ENCODE measurements at places on chromosomes 7 and 10.

DNA sequence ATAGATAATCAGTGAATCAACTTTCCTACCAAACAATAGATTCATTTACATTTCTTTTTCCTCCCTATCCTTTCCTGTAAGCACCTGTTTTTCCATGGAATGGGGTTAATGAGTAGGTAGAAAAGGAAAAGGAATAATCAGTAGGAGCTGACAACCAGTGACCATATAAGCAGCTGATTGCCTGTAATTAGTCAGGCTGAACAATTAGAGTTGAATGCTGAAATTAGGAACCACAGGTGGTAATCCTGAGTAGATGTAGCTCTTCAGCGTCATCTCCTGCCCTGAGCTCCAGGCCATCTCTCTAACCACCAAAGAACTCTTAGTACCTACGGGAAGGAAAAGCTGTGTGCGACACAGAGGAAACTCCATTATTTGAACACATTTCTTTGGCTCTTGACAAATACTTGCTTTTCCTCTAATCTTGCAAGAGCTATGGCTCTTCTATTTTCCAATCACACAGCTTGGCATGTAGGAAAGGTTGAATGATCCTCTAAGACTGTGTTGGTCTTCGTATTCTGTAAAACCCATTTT is 63.8 kb downstream of the KLHDC10 start:
- DNase-seq = no peak

- DNase-seq = peak; percentile 1
Observed at GRCh38 chr7:27171325-27171636, 2.8 kb downstream of the HOXA10 start.

GRCh38 chr7:155995183-155995612 is 182.9 kb upstream of the SHH start:
- no peak for DNase-seq

DNA sequence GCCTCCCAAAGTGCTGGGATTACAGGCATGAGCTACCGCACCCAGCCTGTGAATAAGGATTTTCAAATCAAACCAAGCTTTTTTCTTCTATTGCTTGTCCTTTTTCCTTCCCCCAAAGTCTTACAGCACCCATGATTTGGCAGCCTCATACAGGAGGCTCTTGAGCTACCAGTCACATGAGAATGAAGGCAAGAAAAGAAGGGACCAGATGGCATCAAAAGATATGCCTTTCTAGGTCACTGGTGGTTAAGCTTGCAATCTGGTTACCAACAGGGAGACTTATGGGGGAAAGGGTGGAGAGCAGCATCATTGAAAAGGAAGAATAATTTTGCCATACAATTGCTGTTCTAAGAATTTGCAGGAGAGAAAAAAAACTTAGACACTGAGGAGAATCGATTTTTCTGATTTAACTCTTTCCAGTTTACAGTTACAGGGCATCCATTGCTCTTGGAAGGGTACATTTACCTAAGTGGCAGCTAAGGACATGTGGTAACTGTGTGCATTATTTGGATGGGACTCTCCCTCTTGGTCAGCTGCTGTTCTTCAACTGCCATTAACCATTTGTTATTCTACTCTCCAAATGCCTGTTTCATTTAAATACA is 29.5 kb downstream of the SMNDC1 start:
- DNase-seq = no peak

DNA sequence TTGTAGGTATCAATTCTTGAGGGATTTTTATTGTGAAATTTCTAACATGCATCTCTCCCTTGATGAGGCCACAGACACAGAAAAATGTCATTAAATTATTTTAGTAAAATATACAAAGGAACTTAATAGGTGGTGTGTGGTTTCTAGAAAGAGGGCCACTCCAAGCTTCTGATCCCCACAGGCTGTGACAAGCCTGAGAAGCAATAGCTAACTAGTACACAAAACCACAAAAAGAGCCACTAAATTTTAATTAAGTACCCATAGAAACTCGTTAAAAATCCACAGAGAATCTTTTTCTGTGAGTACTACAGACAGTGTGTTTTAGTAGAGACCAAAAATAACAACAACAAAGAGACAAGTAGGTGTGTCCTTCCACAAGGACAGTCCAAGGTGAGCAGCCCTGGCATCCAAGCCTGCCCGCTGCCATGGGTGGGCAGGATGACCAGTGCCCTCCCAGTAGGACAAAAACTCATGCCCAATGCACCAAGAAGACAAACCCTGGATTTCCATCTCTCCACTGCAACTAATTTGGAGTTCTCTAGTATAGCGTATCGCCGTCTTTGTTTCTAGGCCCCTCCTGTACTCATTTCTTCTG is 81.0 kb downstream of the RNF216 start:
- DNase-seq = no peak

GRCh38 chr10:28687683-28688001 is 10.3 kb downstream of the BAMBI start:
- no peak for DNase-seq

DNA sequence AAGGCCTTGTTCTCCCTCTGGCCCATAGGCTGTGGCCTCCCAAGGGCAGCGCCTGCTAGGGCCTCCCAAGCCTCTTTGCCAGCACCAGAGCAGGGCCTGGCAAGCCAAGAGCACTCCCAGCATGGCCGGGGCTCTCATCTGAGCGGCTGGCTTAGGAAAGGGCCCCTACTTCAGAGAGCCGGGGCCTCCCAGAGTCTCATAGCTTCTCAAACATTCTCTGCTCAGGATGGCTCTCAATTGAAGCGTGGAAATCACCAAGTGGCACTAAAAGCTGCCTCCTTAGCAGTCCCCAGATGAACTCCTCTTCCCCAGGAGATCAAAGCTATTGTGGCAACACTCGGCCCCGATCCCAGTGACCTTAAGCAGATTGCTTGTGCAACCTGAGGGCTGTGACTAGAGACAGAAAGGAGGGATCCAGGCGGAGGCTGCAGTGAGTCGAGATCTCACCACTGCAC is 69.4 kb downstream of the FAM53B start:
- no peak for DNase-seq

GRCh38 chr7:66748791-66749190 is 8.3 kb downstream of the RABGEF1 start:
- no peak for DNase-seq

DNA sequence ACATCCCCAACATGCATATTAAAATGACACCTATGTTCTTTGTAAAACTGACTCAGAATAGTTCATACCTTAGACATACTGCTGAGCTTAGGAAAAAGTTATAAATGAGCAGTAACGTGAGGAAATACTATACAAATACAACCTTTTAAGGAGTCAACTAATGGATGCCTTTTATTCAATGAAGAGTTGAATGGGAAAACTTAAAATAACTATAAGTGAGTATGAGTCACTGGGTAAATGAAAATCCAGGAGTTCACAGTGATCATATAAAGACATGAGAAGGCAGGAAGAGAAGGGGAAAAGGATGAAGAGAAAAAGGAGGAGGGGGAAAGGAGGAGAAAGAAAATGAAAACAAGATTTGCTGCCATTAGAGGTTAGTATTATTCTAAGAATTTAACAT is 157.8 kb upstream of the PCDH15 start:
- no peak for DNase-seq

DNA sequence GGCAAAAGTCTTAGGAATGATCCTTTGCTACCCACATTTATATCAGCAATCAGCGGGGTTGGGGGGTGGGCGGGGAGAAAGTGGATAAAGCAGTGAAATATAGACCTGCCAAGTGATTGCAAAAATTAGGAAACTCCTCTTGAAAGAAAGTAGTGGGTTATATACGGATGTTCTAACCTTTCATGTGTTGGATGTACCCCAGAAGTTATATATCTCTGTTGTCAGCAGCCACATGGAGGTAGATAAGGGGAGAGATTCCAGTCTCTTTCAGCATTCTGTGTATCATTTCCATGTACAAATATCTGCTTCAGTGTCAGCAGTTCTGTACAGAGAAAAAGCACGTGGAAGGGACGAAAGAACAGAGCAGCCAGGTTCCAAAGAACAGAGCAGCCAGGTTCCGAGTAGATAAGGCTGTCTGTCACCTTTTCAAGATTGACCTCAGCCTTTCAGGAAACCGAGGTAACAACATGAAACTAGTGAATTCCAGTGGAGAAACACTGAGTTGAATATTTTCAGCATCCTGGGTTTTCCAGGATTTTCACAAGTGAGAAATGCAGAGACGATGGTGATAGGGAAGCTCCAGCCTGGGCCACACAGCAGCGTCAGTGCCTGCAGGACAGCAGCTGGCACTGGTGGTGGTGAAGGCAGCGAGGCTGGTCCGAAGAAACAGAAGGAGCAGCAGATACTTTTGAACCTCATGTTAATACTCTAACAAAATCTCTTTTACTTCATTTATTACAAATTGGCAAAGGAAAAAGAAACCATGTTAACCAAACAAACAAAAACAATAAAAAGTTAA is 212.3 kb downstream of the C7orf25 start:
- no peak for DNase-seq

DNA sequence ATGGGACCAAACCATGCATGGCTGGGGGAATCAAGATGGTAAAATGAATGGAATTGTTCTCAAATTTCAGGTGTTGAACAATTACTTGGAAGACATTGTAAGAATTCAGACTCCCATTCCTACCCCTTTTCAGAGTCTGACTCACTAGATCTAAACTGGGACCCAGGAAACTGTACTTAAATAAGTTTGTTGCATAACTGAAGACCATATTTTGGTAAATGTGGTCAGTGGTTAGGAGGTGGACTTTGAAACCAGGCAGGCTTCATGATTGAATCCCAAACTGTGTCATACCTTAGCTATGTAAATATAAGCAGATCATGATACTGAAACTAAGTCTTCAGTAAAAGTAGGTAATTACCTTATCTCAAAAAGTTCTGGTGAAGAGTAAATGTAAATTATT is 41.7 kb downstream of the ZWINT start:
- DNase-seq = no peak

GRCh38 chr10:133044401-133044811 is 43.3 kb upstream of the ADGRA1 start:
- DNase-seq = no peak

GRCh38 chr7:92615861-92616260 is 25.7 kb upstream of the FAM133B start:
- DNase-seq = no peak

DNA sequence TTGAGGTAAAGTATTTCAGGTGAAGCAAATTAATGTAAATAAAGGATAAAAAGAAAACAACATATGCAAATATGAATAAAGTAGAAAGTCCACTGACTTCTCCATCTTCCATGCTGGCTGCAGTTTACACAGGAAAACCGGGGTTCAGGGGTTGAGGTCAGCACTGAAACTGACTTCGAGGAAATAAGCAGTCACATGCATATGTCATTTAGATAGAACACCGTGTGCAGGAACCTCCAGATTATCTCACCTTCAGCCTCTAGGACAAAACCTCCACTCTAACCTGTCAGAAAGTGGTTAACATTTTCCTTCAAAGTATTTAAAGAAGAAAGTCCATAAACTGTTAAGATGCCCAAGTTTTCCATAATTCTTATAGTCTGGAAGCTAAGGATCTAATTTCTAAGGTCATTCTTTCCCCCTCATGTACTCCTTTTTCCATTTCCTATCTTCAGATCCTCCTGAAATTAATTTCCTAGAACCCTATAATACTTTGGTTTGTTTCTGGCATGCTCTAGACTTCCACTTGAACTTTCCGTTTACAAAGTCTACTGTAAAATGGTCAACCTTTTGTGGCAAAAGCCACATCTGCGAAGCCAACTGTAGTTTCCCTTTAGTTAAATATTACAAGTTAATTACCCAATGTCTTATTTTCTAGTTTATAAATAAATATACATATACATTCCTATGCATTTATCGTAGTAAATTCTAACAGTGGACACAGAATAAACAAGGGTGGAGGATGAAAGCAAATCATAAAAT is 173.3 kb downstream of the RAPGEF5 start:
- no peak for DNase-seq

DNA sequence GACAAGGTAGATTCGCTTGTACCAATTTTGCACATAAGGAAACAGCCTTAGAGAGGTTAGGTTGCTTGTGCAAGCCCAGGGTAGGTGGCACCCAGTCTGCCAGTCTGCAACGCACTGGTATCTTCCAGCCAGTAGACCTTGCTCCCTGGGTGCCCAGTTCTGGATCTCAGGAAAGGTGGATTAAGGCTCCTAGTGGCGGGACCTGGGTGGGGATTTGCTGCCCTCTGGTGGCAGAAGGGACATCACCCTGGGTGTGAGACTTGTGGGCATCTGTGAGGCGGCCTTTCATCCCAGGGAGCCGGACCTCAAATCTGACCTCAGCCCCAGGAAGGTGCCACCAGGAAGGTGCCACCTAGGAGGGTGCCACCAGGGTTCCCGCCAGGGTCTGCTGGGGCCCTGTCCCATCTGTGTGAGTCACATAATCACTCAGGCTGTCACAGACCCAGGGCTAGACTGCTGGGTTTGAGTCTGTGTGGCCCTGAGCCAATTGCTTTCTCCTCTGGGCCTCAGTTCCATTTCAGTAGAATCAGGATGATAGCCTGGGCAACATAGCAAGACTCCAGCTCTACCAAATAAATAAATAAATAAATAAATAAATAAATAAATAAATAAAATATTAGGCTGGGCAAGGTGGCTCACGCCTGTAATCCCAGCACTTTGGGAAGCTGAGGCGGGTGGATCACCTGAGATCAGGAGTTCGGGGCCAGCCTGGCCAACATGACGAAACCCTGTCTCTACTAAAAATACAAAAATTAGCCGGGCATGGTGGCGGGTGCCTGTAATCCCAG is 5.3 kb upstream of the PRKRIP1 start:
- peak; percentile 78 for DNase-seq

DNA sequence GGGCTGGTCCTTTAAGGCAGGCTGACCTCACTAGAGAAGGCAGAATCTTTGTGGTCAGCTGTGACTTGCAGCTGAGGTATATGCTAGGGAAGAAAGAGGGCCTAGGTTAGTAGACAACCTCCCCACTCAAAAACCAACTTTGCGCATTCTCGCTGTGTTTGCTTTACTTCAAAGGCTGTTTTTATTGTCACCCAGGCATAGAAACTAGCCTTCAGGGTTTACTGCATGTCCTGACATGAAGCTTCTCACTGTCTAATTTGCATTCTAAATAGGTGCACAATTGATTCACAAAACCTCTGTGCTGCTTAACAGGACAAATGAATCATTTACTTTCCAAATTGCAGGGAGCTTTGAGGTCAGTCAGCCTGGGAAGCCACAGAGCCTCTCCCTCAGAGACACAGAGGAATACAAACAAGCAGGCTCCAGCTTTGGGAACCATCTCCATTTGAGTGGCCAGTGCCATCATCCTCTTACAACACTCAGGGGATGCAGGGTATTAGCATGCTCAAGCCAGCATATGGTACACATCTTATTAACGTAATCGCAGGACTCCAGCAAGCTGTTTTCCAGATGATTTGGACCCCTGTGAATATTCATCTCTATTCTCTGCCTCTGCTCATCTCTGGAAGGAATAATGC is 596.4 kb upstream of the GHITM start:
- DNase-seq = no peak

- no peak for DNase-seq
Observed at GRCh38 chr10:63576501-63576900, 55.3 kb downstream of the REEP3 start.
